ENCODE measurements at places on chromosomes 13 and 19.

- DNase-seq: no peak
These were observed 17.8 kb downstream of the CPB2 start for GRCh38 chr13:46086985-46087384.

GRCh38 chr13:48813518-48813917, 159.8 kb downstream of the CYSLTR2 start:
- DNase-seq: no peak

DNA sequence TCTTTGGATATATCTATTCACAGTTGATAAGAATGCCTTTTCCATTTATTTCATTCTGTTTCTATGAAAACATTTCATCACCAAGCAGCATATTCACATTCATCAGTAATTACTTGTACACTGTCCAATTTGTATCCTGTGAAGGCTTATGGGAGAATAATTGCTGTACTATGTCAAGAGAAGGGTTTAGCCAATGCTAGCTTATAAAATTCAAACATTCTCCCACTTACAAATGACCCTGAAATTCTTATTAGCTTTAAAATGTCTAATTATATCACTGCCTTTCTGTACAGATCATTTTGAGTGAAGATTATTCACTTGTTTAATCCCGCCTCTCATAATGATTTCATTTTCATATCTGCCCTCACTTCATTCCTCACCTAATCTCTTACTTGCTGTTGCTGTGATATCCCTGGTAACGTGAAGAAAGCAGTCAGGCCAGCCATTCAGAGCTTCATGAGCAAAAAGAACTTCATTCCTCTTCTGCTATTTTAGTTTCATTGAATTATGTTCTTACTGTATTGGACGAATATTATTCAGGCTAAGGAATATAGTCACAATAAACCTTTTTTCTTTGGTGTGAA, 778.7 kb downstream of the OLFM4 start:
- DNase-seq: no peak

DNA sequence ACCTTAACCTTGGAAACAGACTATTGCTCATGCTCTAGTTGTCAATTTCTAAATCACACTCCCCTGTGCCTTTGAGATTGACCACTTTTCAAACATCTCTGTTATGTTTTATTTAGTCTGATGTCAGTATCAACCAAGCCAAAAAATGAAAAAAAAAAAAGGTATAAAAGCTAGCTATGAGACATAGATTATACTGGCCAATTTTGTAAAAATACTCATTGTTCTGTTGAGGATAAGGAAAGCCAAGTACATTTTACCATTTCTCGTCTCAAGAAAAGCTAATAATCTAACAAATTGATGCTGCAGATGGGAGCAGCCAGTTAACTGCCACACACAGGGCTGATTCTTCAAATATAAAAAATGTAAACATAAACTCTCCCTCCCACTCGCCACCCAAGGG, 572.6 kb upstream of the KLF12 start:
- no peak for DNase-seq

- DNase-seq: no peak
These were observed 1.7 kb downstream of the B3GLCT start for GRCh38 chr13:31201341-31202031.

DNA sequence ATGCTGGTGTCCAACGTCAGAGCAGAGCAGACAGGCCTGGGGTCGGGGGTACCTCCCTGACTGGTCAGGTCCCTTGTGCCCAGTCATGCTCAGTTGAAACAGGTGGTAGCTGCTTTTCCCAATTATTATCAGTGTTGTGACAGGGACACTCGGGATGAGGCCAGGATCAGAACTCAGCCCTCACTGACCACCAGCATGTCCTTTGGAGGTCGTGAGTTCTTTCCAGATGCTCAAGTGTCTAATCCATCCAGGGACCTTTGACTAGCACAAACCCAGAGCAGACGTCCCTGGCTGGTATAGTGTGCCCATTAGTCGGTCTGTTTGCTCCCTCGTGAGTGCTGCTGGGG, 22.4 kb downstream of the MAU2 start:
- no peak for DNase-seq

DNA sequence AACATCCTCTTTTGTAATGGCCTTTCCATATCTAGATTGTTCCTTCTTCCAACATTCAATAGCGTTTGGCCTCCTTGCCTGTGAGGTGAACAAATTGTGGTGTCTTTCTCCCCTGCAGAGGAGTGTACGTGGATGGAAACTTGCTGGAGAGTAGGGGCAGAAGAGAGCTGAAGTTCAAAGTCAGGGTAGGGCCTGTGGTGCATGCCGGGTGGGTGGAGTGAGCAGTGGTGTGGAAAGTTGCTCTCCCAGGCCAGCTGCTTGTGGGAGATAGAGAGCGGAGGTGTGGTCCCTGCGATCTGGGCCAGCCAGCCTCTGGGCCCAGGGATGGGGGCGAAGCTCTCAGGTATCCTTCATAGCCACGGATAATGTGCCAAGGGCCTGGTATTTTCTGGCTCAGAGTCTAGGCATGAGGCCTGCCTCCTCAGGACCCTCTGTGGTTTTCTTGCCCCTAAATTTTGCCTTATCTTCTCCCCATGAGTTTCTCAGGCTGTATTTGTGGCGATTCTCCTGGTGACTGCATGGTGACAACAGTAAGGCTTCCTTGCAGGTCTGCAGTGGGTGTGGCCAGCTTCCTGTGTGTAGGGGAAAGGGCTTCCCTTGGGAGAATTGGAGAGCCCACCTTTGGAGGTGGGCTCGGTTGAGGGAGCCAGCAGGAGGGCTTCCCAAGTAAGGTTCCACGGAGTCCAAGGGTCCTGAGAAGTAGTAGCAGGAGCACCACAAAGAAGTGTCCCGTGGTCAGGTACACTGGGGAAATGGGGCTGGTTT, 6.7 kb downstream of the RGCC start:
- DNase-seq: no peak
